ENCODE measurements at places on chromosomes 12 and 14.

GRCh38 chr14:81605660-81606059, 72.0 kb upstream of the SEL1L start:
- no peak for DNase-seq

- DNase-seq = no peak
Measured at GRCh38 chr14:88272390-88273269, 50.4 kb downstream of the KCNK10 start.

- no peak for DNase-seq
Measured at GRCh38 chr12:8658346-8658745, 4.3 kb downstream of the MFAP5 start.

- DNase-seq = no peak
Measured at GRCh38 chr12:106767206-106767605, 7.3 kb upstream of the RIC8B start.

- DNase-seq = no peak
Measured at GRCh38 chr12:111807232-111807631, 34.8 kb upstream of the MAPKAPK5 start.

DNA sequence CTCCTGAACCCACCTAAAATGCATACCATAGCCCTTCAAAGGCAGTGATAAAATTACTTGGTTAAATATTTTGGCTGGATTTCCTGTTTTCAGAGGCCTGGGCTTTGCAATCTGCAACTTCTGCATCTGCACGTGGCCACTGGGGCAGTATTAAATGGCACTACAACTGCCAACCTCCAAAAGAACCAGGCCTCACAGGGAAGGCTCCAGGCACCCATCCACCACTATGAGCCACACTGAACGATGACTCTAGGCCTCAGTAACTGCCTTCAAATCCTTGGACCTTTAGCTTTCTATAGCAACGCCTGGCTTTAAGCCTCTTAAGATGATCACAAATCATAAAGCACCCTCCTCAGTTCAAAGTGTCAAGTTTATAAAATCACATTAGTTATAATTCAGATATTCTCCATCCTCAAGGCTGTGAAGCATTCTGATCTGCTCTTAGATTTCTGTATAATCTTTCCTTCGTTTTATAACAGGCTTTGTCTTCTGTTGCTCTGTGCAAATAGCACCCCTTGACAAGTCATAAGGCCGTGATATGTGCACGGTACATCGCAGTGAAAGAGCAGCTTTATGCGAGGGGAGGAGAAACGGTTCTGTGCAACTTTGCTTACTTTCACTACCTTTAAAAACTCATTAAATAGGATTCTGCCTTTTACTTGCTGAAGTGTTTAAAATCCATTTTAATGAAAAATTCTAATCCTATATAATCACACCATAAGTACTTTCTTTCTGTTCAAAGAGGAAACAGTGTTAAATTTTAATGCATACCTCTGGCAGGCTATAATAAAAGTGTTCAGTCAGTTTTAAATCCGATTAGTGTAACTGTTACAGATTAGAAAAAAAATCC, 196.4 kb upstream of the G2E3 start:
- no peak for DNase-seq

- DNase-seq = no peak
Measured at GRCh38 chr14:95015046-95015445, 142.3 kb downstream of the DICER1 start.

DNA sequence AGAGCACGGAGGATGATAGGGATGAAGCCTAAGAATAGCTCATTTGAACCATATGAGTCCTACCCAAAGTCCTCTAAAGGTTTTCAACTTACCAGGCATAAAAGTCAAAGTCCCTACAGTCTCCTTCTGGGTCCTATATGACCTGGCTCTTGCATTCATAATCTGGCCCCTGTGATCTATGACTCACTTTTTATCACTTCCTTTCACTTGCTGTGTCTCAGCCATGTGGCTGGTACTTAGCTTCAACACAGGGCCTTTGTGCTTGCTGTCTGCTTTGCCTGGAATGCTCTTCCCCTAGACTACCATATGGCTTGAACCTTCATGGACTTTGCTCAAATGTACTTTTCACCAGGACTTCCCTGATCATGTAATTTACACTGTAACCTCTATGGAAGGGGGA, 137.6 kb upstream of the TMTC1 start:
- DNase-seq = no peak

- DNase-seq = no peak
Measured at GRCh38 chr12:107436376-107436775, 249.2 kb upstream of the PWP1 start.

DNA sequence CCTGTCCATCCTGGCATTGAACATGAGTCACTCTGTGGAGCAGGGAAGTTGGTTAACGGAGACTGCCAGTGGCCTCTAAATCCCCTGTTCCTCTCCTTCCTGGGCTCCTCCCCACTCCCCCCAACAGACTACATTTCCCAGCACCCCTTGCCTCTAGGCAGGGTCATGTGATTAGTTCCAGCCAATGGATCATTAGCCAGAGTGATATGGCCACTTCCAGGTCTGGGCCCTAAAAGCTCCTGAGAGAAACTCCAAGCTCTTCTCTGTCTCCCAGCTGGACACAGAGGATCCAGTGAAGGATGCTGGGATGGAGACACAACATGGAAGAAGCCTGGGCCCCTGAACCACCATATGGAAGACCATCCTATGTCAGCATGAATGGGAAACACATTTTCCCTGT, 54.4 kb upstream of the RFLNA start:
- no peak for DNase-seq

- DNase-seq = peak; percentile 38
Measured at GRCh38 chr12:116066381-116067230, 210.9 kb downstream of the MED13L start.

DNA sequence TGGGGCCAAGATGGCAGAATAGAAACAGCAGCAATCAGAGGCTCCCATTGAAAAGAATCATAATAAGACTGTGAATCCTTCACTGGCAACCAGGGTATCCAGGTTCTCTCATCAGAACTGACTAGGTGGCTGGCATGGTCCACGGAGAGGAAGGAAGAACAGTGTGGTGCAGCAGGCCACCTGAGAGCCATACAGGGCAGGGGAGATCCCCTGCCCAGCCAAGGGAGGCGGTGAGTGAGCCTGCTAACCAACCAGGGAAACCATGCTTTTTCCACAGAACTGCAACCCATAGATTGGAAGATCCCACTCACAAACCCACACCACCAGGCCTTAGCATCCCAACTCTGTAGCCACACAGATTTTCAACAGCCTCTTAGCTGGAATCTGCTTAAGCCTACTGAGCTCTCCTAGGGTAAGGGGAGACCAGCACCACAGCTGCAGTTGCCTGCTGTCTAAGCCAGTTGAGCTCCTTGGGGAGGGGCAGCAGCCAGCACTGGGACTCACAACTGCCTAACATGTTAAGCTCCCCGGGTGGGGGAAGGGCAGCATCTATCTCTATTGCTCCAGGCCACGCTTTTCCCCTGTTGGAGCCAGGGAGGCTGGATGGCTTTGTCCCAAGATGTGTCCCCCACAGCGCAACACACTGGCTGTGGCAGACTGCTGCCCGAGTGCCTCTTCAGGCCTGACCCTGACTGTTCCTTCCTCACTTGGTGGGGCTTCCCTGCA, 342.6 kb upstream of the CCDC196 start:
- no peak for DNase-seq

- DNase-seq = no peak
Measured at GRCh38 chr12:30740274-30740673, 14.5 kb downstream of the CAPRIN2 start.

DNA sequence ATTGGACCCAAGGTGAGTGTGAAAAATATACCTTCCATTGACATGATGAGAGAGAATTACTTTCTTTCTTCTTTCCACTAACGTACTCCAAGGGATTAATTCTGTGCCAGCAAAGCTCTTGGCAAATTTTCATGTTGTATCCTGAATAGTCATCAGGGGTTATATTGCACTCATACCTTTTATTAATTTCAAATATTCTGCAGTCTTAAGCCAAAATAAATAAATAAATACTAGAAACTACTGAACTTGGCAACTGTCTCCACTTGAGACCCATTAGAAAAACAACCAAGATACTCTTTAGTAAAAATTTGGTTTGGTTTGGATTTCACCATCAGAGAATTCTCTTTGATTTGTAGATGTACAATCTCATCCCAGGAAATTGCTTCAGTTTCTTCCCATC, 22.1 kb upstream of the CLEC14A start:
- DNase-seq = no peak

GRCh38 chr14:27958757-27959156, 807.8 kb upstream of the FOXG1 start:
- no peak for DNase-seq
